ENCODE measurements at places on chromosomes 11 and 22. TPM values are rescaled to one million over a fixed set of nuclear protein-coding genes. Genes with fewer than 3 reads are reported as not detected.

P4HA3 gene
- not detected for total RNA-seq

IGF2 gene
- 61.9 TPM for total RNA-seq

SOX10 gene
- total RNA-seq: 7.0 TPM

DEFB131B gene
- total RNA-seq: not detected

F2 gene
- total RNA-seq: not detected

GLB1L2 gene
- total RNA-seq: 0.22 TPM

TMPRSS4 gene
- total RNA-seq: not detected

- peaks cover 18% of the 10 kb centered on the region for H3K4me1 ChIP-seq
- DNase-seq: no peak
- H3K4me3 ChIP-seq: no peak overlapping the region
- peak overlapping the region; percentile 53 for H3K27ac ChIP-seq
These were observed 144.5 kb downstream of the CCDC34 start for GRCh38 chr11:27218421-27219038.

DNA sequence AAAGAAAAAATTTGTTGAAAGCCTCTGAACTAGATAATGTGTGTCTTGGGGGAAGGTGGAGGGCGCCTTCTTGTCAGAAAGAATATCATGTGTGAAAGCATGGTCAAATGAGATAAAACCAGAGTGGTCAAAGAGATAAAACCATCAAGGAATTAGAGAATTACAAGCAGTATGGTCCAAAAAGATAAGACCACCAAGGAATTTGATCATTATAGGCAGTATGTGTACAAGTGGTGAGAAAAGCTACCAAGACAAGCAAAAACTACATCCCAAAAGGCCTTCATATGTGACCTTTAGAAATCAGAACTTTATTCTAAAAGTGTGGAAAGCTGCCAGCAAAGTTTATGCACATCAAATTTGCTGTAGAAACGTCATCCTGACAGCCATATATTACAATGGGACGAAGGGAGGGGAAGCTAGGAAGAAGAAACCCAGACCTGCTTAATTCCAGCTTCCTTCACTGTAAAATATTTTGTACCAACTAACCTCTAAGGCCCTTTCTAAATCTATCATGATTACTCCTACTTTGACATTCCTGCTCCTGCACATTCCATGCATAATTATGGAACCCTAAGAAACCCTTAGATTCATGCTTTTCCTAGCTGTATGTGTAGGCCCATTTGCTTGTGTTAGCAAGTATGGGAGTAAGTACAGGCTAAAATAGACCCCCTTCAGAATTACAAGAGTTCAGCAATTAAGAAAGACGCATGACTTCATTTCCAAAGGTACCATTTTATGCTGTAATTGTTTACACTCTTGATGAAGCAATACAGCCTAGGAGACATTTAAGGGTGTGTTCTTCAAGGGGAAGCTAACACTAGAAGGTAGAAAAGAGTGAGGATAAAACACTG is 51.6 kb downstream of the LGR4 start:
- H3K4me1 ChIP-seq: no peaks in the 10 kb centered on the region
- DNase-seq: no peak
- H3K27me3 ChIP-seq: no peaks in the 10 kb centered on the region
- peak overlapping the region; percentile 51 for H3K27ac ChIP-seq

DNA sequence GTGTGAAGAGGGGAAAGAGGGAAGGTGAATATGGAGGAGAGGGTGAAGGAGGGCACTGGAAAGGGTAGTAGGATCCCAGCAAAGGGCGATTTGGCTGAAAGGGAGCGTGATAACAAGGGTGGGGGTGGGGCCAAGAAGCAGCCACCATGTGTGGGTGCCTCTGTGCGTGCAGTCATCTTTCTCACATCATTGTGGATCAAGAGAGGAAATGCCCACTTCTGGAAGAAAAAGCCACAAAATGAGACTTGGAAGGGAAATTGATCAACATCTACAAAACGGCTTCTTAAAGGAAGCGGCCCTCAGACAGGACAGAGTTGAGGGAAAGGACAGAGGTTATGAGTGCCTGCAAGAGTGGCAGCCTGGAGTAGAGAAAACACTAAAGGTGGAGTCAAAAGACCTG is 1.2 kb upstream of the CXCR5 start:
- no peaks in the 10 kb centered on the region for H3K27me3 ChIP-seq
- H3K27ac ChIP-seq: no peak overlapping the region
- no peaks in the 10 kb centered on the region for H3K4me1 ChIP-seq
- no peak overlapping the region for H3K4me3 ChIP-seq

DNA sequence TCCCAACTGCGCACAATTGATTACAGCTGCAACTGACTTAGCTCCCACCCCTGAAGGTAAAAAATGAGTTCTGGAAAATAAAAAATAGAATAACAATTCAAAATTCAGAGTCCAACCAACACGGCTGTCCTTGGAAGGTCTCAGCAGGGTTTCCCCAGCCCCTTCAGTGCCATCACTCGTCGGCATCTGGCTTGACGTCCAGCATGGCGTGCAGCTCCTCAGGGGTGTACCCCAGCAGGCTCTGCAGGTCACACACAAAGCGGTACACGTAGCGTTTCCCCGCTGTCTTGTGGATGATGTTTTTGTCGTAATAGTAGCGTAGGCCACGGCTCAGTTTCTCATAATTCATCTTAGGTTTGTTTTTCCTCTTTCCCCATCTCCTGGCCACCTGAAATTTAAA is 125.2 kb downstream of the ETS1 start:
- DNase-seq: no peak
- no peaks in the 10 kb centered on the region for H3K4me1 ChIP-seq
- peaks cover 36% of the 10 kb centered on the region for H3K36me3 ChIP-seq
- H3K27ac ChIP-seq: peak overlapping the region; percentile 70
- no peaks in the 10 kb centered on the region for H3K27me3 ChIP-seq

GRCh38 chr11:18726040-18726439 is at the start of gene IGSF22:
IGSF22 (minus strand) TSS chr11:18726188; CDS start chr11:18724236, 1,952 bp downstream.
- no peak within 1 kb of the TSS for H3K27ac ChIP-seq
- no peak for DNase-seq
- H3K36me3 ChIP-seq: no peaks in the 10 kb centered on the region
- H3K4me1 ChIP-seq: peaks cover 14% of the 10 kb centered on the region

- no peaks in the 10 kb centered on the region for H3K36me3 ChIP-seq
- no peak overlapping the region for H3K4me3 ChIP-seq
- H3K27me3 ChIP-seq: no peaks in the 10 kb centered on the region
- H3K4me1 ChIP-seq: peaks cover 35% of the 10 kb centered on the region
- peak overlapping the region; percentile 32 for H3K27ac ChIP-seq
These were observed 146.2 kb upstream of the RASSF10 start for GRCh38 chr11:12862696-12863469.

- no peaks in the 10 kb centered on the region for H3K4me1 ChIP-seq
- H3K27ac ChIP-seq: no peak overlapping the region
- H3K27me3 ChIP-seq: no peaks in the 10 kb centered on the region
- no peak overlapping the region for H3K4me3 ChIP-seq
These were observed 908.8 kb downstream of the OPCML start for GRCh38 chr11:132623511-132623910.

GRCh38 chr22:33000342-33001280 is 57.6 kb downstream of the SYN3 start:
- H3K36me3 ChIP-seq: no peaks in the 10 kb centered on the region
- no peak overlapping the region for H3K27ac ChIP-seq
- no peaks in the 10 kb centered on the region for H3K4me1 ChIP-seq
- peak; percentile 76 for DNase-seq
- no peaks in the 10 kb centered on the region for H3K27me3 ChIP-seq

DNA sequence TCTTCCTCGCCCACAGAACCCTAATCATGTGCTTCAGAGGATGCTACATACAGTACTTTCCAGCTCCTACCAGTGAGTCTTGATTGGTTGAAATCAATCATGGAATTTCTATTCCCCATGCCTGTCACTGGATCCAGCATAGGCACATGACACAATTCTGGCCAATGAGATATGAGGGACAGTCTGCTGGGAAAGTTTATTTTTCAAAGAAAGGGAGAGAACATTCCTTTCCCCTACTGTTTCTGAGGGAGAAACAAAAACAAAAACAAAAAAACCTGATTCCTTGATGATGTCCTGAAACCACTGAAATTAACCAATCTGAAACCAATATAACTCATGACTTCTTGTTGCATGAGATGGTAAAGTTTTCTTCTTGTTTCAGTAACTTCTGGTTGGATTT is 3.3 kb upstream of the RCN1 start:
- H3K36me3 ChIP-seq: no peaks in the 10 kb centered on the region
- no peaks in the 10 kb centered on the region for H3K4me1 ChIP-seq
- DNase-seq: no peak
- H3K4me3 ChIP-seq: no peak overlapping the region
- no peaks in the 10 kb centered on the region for H3K27me3 ChIP-seq

- no peak overlapping the region for H3K27ac ChIP-seq
- no peaks in the 10 kb centered on the region for H3K4me1 ChIP-seq
- no peak overlapping the region for H3K4me3 ChIP-seq
- DNase-seq: no peak
These were observed 53.3 kb upstream of the BMAL1 start for GRCh38 chr11:13224324-13224723.
